Astrocyte of the hippocampus (primary cell): ENCODE measurements at places on chromosomes 2 and 18.

- no peak for DNase-seq
Measured at GRCh38 chr2:9549420-9549819, 6.2 kb downstream of the ADAM17 start.

DNA sequence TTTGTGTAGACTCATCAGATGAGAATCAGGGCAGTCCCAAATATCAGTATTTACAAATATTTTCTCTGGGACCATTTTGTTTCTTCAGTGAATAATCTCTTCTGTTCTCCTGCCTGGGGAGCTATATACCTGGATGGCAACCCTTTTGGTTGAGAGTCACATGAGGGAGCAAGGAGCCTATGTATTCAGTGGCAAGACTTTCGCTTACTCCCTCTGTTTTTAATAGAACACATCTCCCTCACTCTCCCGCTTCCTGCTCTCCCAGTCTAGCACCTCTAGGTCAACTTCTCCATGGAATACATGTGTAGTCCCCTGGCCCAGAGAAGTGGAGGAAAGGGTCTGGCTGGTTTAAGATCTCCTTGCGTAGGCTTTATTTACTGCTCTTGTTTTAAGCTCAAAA is 600.3 kb downstream of the CCDC85A start:
- DNase-seq: no peak

DNA sequence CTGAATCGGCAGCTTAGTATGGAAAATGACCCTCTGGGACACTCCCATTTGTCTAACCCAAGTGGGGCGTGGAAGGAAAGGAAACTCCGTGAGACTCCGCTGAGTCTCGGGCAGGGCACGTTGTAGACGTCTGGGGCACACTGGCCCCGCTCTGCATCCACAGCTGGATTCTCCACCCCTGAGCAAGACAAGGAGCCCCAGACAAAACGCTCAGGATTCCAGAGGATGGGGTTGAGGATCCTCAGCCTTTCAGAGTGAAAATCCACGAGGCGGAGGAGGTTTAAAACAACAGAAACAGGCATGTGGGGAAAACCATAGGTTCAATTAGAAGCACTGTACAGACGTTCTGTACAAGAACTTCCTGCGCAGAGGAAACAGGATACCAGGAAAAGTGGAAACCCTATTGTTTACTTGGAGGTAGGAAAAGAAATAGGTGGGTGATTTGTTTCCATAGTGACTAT is 124.9 kb upstream of the ZNF236 start:
- DNase-seq: peak; percentile 53

DNA sequence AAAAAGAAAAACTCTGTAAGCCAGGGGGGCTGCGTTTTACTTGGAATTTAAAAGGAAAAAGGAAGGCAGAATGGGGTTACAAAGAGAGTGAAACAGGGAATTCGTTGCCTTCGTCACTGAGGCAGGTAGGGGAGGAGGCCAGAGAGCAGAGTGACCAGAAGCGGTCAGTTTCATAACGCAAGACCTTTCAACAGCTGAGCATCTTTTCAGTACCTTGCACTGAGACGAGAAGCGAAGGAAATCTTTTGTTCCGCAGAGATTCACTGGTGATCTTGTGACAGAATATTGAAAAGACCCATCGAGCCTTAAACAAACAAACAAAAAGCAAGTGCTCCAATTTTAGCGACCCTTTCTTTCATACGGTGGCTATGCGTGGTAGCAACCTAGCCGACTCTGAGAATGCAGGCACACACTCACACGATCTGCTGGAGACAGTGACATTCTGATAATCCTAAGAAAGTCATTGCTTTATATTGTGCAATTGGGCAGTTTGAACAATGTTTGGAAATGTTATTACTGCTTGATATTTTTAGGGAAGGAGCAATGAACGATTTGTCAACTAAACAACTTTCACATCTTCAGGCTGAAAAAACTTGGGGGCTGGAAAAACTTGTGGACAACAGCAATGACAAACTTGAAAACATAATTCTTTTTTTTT is 93.8 kb upstream of the ODC1 start:
- no peak for DNase-seq

- DNase-seq: no peak
Measured at GRCh38 chr2:142915502-142915901, 38.0 kb downstream of the KYNU start.

- peak; percentile 39 for DNase-seq
Measured at GRCh38 chr2:215830304-215830703, 183.0 kb downstream of the MREG start.
